CD4-positive, alpha-beta T cell treated with Interleukin-12 subunit alpha and Interleukin-12 subunit beta, for 1 hour (primary cell): ENCODE measurements at places on chromosomes 2 and 18.

DNA sequence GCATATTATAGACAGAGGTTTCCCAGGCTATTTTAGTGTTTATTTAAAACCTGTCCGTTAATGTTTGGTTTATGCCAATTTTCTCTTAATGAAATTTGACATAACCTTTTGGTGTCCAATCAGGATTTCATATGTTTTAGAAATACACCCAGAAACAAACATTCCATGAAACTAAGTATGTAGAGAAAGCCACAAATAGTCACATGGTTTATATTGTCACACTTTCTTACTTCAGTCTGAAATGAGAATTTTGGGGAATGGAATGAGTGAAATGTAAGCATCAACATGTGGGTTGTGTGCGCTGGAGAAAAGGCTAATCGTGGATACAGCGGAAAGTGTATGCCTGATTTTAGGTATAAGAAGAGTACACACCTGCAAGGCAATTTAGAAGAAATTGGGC is 277.0 kb upstream of the RAB12 start:
- DNase-seq: no peak

- no peak for DNase-seq
Observed at GRCh38 chr2:37802899-37803379, 122.1 kb upstream of the RMDN2 start.

- DNase-seq: no peak
Observed at GRCh38 chr2:26432859-26433258, 31.1 kb downstream of the DRC1 start.

- no peak for DNase-seq
Observed at GRCh38 chr18:31574359-31574758, 17.3 kb upstream of the TTR start.

- DNase-seq: no peak
Observed at GRCh38 chr2:39142904-39143605, 22.2 kb upstream of the SOS1 start.

- peak; percentile 72 for DNase-seq
Observed at GRCh38 chr2:190679813-190680591, 31.1 kb downstream of the NAB1 start.

GRCh38 chr2:128617029-128617590 is 298.4 kb upstream of the HS6ST1 start:
- DNase-seq: no peak

DNA sequence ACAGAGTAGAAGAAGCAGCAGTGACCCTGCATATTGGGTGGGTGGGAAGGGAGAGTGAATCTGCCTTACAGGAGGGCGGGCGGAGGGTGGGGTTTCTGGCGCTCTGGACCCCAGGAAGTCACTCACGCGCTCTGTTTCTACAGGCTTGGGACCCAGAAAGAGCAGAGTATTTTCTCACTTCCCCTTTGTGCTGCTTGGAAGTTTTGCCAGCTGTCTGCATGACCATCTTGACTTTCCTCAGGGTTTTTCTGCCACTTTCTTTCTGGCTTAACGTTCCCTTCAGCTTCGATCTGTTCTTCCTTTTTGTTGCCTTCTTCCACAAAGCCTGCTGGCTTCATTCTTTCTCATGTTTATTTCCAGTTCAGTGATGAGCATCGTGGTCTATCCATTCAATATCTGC is 383.1 kb downstream of the GALR1 start:
- no peak for DNase-seq

- DNase-seq: no peak
Observed at GRCh38 chr2:226773291-226773690, 26.3 kb downstream of the IRS1 start.

DNA sequence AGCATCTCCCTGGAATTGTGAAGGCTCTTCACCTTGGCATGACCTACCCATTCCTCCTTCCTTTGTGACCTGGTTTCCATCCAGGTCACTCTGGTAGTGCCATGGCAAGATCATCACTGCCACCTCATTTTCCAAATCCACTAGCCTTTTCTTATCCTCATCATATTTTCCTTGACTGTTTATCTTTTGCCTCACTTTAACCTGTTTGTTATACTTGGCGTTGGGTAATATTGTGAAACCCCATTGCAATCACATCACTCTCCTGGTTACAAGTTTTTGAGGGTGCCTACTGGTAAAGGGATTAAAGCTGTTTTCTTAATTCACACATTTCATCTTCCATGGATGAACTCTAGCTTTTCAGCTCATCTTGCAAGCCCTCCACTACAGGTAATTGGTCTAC is 39.1 kb upstream of the IGFBP2 start:
- DNase-seq: no peak

DNA sequence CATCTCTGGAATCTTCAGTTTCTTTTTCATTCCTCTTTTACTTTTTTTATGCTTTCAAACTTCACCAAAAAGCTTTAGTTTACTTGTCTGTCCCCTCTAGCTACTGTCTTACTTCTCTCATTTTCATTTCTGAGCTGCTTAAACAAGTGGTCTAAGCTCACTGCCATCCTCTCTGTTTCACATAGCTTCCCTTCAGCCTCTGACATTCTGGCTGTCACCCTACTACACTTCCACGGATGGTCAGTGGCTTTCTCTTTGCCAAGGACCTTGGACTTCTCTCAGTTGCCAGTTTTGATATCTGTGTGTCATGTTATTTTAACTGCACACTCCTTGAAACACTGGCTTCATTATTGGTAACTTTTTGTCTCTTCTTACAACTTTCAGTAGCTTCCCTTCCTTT is 176.1 kb downstream of the IKZF2 start:
- DNase-seq: no peak

DNA sequence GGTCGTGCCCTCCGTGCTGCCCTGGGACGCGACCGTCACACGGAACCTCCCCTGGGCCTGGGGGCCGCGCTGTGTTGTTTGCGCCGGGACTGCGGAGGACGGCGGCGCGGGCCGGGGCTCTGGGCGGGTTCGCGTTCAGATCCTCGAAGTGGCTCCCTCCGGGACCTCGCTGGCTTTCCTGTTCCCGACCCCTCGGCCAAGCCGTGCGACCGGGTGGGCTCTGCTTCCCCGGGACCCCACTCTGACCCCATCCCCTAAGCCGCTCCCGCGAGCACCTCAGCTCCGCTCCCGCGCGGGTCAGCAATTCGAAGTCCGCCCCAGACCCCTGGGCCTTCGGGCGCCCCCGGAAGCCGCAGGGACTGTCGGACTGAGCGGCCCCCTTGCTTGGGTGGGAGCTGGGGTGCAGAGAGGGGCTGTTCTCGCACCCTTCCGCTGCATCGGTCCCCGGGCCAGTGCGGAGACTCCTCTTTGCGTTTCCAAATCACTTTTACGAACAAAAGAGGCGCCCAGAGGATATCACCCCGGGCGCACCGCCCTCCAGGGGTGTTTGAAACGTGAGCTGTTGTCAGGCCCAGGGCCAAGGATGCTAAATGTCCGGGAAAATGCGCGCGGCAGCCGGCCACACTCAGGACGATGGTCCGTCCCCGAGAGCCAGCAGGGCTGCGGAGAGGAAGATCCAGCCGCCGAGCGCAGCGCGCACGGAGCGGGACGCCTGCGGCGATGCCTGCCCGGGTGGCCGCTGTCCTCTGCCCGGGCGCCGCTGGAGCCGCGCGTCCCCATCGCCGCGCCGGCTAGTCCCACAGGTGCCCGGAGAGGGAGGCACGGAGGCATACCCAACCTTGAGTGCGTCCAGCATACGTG is 73.5 kb downstream of the ZCCHC2 start:
- DNase-seq: no peak
